ENCODE measurements at places on chromosomes 16 and 17.

DNA sequence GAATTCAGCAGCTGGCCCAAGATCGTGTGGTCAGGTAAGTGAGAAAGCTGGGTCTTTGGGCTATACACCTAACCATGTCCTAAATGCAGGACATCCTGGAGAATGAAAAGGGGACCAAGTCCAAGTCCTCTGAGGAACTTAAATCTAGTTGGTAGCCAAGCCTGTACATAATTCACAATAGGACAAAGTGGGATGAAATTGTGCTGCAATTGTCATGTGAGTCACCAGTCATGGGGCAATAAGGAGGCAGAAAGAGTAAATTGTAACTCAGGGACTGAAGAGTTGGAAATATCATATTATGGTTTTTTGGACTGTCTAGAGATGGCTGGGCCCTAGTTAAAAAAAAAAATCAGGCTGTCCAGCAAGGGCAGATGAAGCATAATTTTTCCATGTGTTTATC, 202.6 kb downstream of the CYLD start:
- no peak for DNase-seq

- DNase-seq: no peak
Measured at GRCh38 chr17:77256710-77257109, 115.9 kb downstream of the SEC14L1 start.

DNA sequence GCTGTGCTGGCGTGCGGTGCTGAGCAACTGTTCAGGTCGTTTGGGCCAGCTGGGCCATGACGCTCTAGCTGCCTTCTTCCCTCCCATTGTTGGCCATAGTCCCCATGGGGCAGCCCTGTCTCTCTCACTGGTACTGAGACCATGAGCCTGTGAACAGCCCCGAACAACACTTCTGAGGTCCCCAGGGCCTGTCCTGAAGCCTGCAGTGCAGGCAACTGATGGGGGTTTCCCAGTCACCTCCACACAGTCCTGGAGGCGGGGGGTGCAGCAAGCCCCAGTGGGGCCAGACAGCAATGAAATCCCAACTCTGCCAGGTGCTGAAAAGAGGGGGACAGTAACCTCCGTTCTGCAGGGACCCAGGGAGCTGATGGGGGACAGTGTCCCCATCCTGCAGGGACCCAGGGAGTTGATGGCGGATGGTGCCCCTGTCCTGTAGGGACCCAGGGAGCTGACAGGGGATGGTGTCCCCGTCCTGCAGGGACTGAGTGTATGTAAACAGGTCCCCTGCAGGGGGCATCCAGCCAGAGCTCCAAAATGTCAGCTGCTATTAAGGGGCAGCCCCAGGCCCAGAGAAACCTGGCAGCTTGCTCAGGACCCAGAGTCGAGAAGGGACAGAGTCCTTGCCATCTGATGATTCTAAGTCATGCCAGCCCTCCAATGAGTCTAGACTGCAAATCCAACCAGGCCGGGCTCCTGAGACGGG, 30.4 kb downstream of the ENGASE start:
- DNase-seq: no peak

GRCh38 chr16:79703066-79703465, 102.5 kb upstream of the MAF start:
- no peak for DNase-seq

GRCh38 chr16:80614908-80615671, 74.3 kb downstream of the DYNLRB2 start:
- DNase-seq: no peak

DNA sequence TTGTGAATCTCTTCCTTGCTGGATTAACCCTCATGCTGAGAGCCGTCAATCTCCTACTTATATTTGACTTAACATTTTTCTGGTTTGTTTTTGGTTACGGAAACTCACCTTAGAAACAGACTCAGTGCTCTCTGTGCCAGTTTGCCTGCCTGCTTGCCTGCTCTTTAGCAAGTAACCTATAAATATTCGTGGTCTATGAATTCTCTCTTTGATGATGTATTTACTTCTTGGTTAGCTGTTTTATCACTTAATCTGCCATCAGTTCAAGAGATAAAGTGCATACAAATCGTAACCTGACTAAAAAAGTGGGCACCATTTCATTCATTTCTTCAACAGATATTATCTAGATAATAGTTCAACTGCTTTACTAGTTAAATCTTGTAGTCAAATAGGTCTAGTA, 26.7 kb downstream of the CYB5B start:
- DNase-seq: no peak

DNA sequence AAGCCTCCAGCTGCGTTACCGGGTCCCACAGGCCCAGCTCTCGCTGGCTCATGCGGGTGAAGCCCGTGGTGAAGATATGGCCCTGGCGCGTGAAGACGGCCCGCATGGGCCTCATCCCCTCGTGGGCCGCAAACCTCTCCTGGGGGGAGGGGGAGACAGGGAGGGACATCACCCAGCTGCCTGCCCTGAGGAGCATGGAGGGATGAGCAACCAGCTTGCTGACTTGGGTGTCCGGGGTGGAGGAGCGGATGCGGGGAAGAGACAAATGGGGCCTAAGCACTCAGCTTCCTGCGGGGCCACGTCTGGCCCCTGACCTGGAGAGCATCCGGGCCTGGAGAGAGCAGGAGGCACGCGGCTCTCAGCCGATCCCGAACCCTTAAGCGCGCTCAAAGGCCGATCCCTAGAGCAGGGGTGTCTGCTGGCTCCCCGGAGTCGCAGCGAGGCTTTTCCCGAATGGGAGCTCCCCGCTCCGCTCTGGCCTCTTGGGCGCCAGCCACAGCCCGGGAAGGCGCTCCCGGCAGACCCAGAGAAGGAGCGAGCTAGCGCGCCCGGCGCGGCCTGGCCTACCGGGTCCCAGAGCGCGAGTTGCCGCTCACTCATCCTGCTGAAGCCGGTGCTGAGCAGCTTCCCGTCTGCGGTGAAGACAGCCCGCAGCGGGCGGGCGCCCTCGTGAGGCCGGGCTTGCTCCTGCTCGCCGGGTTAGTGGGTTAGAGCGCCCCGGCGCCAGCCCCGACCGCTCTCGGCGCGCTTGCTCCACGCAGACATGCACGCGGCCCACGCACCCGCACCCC, 5.0 kb downstream of the CORO6 start:
- DNase-seq: peak; percentile 89

GRCh38 chr17:5286846-5287245, 4.8 kb downstream of the RABEP1 start:
- DNase-seq: no peak

All from activated naive CD8-positive, alpha-beta T cell treated with anti-CD3 and anti-CD28 coated beads for 36 hours (primary cell).